Left renal pelvis (tissue), 4 donors: ENCODE measurements at places on chromosomes 7 and 10. TPM values are rescaled to one million over a fixed set of nuclear protein-coding genes. Genes with fewer than 3 reads are reported as not detected.

Gene AGBL3
- 16.2 TPM for polyA plus RNA-seq

GRCh38 chr10:8050556-8051108 lies 3.9 kb upstream of the GATA3 start:
- no peak for DNase-seq

DNA sequence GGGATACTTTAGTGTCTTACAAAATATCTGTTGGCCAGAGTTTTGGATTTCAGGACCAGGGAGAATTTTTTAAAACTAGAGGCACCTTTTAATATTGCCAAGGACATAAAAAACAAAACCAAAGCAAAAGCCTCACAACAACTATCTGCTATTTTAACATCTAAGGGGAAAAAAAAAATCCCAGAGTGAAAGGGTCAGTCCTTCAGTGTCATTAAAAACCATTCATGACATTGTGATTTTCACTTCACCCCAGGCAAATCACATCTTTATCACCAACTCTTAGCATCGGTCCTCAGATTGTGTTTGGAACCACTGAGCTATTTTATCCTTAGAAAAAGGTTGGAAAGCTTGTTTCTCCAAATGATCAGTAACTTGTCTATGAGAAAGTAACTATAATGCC lies 10.7 kb downstream of the CEP41 start:
- DNase-seq, result no peak

Gene CADPS2
- polyA plus RNA-seq, result 124 TPM

DNA sequence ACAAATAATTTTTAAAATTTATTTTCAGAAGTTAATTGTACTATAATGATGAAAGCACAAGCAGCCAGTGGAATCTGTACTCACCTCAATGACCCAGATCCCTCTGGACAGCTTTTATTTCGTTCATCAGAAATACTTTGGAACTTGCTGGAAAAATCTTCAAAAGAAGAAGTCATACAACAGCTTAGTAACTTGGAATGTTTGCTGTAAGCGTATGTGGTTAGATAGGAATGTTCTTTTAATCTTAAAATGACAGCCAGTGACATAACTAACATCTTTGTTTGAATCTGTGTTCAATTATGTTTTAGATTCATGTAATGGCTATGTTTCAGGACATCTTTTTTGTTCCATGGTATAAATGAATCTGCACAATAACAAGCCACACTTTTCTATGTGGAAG lies 26.8 kb downstream of the CFAP69 start:
- no peak for DNase-seq

DNA sequence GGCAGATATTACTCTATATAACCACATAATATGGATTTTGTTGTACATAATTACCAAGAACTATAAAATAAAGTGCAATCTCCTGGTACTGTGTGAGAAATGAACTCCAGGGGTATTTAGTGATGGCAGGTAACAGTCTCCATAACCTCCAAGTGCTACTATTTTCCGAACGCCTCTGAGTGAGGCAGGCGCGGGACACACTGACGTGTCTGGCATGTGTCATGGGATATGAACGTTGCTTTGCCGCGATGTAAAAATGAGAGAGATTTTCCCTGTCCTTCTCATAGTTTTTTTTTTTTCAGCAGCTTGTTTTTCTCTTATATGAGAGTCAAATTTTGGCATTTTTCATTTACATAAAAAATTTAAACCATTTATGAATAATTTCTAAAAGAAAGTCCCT lies 3.6 kb downstream of the ADARB2 start:
- no peak for DNase-seq

DNA sequence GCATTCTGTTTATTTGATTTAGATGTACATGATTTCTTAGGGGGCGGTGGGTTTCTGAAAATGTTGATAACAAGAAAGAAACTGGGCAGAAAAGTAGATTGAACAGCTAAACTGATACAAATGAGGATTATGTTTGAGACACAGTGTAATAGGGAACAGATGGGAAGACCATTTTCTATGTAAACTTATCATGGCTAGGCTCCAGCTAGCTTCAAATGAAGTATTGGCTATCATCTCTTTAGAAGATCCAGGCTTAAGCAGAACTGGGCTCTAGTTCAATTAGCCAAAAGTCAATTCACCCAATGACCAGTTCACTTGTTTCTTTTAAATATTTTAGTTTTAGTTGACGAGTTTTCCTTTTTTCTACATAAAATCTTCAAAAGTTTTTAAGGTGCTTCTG lies 639.5 kb downstream of the ANKRD7 start:
- no peak for DNase-seq

- DNase-seq, result no peak
Measured at GRCh38 chr7:50704844-50705243, 77.9 kb downstream of the GRB10 start.

Gene UCMA
- polyA plus RNA-seq, result not detected

DNA sequence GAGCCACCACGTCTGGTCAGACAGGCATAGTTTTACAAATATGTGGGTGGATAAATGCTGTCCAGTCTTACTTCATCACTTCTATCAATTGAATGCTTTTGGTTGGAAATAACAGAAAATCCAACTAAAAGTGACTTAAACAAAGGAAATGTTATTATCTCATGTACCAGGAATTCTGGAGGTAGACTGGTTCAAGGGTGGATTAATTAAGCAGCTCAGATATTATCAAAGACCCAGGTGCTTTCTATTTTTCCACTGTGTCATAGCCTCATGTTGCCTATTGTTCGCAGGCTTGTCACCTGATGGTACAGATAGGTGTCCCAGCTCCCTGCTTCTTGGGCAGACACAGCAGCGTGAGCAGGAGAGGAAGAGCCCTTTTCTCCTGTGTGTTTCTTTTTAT lies 156.1 kb upstream of the CTBP2 start:
- no peak for DNase-seq

DNA sequence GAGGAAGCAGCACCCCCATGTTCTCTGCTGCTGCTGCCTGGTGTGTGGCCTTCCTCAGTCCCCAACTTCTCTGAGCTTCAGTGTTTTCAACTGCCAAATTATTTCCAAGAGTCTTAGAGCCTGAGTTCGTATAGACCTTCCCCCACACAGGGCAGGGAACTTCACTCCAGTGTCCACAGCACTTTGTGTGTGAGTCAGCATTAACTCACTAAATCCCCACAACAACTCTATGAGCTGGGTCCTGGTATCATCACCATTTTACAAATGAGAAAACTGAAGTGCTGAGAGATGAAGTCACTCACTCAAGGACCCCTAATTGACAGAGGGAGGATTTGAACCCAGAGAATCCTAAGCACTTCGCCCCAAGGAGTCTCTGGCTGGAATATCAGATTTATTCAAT lies 48.3 kb downstream of the ADCYAP1R1 start:
- no peak for DNase-seq

DNA sequence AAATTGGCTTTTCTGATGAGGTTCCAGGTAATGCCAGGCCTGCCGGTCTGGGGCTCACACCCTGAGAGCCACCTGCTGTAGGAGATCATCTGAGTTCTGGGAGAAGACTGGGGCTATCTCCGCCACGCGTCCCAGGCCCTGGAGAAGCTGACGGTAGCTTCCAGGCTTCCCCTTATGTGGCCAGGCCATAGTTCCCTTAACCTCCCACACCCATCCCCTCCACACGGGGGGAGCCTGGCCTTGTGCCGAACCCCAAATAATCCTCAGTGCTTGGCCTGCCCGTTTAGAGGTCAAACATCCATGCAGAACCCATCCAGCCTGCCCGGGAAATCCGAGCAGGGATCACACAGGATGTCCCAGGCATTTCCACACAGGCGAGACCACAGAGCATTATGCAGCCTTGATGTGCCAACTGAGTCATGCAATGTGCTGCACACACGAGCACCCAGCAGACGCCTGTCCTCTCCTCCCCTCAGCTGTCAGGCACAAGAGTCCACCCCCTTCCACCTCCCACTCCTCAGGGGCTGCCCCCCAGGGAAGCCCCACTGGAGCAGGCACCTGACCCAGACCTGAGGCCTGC lies 176.2 kb downstream of the PRKAG2 start:
- DNase-seq, result no peak

DNA sequence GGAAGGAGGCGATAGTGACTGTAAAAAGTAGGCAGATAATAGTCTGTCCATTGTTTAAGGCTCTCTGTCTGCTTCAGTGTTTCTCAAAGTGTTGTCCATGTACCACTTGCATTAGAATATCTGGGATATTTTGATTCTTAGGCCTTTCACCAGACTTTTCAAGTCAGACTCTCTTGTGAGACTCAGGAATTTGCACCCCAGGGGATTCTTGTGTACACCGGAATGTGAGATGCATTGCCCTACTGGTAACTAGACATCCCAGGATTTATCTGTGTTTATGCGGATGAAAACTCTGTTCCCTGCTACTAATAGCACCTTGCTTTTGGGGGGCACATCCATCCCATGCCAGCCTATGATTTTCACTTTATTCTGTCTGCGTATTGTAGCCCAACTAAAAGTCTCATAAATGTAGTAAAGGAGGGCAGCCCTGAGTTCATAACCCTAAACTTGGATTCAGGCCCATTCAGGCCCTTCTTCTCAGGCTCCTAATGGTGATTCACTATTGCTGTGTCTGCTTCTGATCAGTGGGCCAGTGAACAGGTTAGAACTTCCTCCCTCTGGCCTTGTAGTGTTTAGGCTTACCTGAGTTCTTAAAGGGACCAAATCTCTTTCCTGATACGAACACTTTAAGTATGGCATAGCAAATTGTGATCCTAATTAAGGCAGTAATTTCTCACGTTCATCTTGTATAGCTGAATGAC lies 71.8 kb upstream of the RPA3 start:
- no peak for DNase-seq

GRCh38 chr7:27177795-27178320 lies 3.7 kb upstream of the HOXA10 start:
- no peak for DNase-seq

- no peak for DNase-seq
Measured at GRCh38 chr10:118031351-118032075, 15.2 kb downstream of the RAB11FIP2 start.

DNA sequence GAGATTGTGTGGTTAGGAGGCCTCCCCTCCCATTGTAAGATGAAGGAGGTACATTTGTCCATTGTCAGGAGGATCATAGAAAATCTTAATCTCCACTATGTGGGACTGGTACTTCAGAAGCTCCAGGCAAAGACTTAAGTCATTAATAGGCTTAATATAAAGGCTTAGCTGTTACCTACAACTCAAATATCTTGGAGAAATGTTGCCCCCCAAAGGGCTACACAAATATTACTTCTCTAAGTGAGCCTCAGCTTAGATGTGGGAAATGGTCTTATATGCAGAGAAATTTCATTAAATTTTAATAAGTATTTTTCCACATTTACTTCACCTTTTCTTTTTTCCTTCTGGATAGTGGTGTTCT lies 27.2 kb downstream of the TAS2R41 start:
- no peak for DNase-seq

- no peak for DNase-seq
Measured at GRCh38 chr10:70617798-70618568, 15.4 kb upstream of the PRF1 start.

Gene PTF1A
- 0.34 TPM for polyA plus RNA-seq

Gene KAZALD1
- 12.4 TPM for polyA plus RNA-seq

DNA sequence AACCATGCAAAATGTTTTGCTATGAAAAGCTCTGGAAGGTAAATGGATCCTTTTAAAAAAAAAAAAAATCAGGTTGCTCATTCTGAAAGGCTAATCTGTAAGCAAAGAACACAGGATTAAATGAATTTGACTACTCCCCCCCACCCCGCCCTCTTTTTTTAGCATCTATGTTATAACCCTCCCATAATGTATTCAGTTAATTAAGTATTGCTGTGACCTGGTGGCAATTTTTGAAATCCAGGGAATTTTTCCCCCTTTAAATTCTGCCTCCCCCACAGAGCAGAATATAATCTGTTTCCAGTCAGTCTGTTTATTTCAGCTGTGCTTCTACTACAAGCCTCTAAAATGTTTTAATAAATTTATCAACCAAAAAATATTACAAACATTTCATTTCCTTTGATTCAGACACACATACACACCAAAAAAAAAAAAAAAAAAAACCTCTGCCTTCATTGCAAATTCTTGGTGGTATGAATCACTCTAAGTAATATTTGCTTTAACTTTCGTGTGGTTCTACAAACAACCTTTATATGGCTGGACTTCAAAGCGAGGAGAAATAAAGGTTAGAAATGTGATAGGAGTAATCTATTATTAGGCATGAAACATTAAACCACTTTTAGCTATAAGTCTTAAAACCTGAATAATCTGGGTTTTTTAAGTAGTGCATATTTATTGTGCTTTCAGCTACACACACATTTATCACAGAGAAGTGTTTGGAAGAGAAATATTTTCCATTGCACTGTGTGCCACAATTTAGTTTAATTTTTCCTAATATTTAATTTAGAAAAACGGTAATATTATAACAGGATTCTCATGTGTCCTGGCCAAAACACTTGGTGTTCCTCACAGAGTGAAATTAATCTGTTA lies 64.4 kb upstream of the ARID5B start:
- DNase-seq, result peak; percentile 25

Gene CHPF2
- polyA plus RNA-seq, result 26.8 TPM

Gene TMEM176A
- polyA plus RNA-seq, result 131 TPM

DNA sequence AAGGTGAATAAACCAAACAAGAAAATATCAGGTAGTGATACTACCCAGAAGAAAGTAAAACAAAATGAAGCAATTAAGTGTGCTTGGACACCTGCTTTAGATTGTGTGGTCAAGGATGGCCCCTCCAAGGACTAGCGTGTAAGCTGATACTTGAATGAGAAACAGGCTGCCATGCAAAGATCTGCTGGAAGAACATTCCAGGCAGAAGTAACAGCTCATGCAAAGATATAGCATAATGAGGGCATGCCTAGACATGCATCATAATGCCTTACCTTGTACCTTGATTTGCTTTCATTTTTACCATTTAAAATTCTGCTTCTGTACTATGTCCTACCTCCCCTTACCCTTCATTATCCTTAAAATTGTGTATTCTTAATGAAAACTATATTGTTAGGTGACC lies 74.8 kb upstream of the HDAC9 start:
- no peak for DNase-seq

DNA sequence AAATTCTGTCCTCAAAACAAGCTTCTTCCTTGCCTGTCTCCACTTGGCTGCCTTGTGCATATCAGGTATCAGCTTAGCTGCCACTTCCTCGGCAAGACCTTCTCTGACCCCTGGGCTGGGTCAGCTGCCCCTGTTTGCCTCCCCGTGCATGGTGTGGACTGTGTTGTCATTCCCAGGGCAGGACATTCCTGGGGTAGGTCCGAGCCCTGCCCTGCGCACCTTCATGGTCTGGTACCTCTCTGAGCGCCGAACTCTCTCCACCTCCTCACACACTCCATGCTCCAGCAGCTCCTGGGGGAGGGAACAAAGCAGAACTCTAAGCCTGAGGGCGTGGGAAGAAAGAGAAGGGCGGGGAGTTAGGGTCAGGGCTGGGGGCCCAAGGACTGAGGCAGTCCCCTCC lies 3.8 kb downstream of the POLM start:
- DNase-seq, result peak; percentile 55
